Lower lobe of right lung (tissue), 2 donors: ENCODE measurements at places on chromosomes 5 and 9. TPM values are rescaled to one million over a fixed set of nuclear protein-coding genes. Genes with fewer than 3 reads are reported as not detected.

Gene NTRK2
- total RNA-seq, result 7.7 TPM

GRCh38 chr5:134995850-134996402 lies 28.2 kb downstream of the CATSPER3 start:
- H3K4me1 ChIP-seq, result no peaks in the 10 kb centered on the region
- no peak overlapping the region for H3K27ac ChIP-seq
- H3K36me3 ChIP-seq, result no peaks in the 10 kb centered on the region
- no peak for DNase-seq
- no peak overlapping the region for H3K4me3 ChIP-seq

GRCh38 chr5:135608761-135609443 lies 30.1 kb upstream of the CXCL14 start:
- no peak overlapping the region for H3K27ac ChIP-seq
- H3K4me1 ChIP-seq, result no peaks in the 10 kb centered on the region
- H3K27me3 ChIP-seq, result no peaks in the 10 kb centered on the region
- no peaks in the 10 kb centered on the region for H3K36me3 ChIP-seq

- no peak for DNase-seq
- H3K27me3 ChIP-seq, result peaks cover 100% of the 10 kb centered on the region
- no peak overlapping the region for H3K27ac ChIP-seq
- H3K4me1 ChIP-seq, result peaks cover 36% of the 10 kb centered on the region
Observed at GRCh38 chr9:124007565-124008302, 3.8 kb upstream of the LHX2 start.
